ENCODE measurements at places on chromosomes 12 and 14.
A peak's percentile ranks its signal among the peaks of the same experiment; 100 is the strongest.

DNA sequence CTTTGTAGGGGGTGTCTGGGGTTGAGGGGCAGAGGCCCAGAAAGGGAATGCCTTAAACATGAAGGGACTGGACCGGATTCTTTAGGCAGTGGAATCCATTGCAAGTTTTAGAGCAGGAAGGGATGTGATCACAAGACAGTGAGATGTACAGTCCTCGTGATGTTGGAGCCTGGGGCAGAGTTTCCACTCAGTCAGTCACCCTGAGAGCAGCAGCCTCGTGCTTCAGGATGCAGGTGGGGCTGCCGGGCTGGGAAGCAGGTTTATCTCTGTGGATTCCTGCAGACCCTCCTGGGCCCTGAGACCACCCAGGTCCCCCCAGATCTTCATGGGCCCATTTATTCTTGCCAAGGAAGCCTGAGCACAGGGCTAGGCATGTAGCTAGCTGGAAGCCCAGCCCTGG is 38.5 kb downstream of the RIN3 start:
- DNase-seq, result peak; percentile 76

GRCh38 chr12:41510470-41510869 is 322.4 kb downstream of the PDZRN4 start:
- DNase-seq, result peak; percentile 35

DNA sequence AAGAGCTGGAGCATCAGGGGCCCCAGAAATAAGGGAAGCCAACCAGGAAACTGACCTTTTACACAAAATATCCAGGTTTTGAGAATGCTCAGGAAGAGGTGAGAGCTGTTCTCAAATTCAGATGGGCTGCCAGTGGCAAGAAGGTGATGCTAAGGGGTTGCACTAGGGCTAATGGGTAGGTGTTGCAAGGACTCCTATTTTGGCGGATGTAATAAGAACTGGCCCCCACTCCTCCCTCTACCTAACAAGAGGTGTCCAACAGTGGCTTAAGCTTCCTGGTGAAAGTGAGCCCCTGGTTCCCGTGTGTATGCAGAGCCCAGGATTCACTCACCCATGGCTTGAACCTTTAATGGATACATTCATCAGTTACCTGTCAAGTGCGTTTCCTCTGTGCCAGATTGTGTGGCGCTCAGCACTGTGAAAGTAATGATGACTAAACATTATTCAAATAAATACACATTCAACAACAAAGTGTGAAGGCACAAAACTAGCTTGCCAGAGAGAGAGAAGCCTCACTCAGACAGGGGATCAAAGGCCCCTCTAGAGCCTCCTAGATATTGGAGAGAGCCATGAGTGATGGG is 705 bp upstream of the CHGA start:
- DNase-seq, result no peak

DNA sequence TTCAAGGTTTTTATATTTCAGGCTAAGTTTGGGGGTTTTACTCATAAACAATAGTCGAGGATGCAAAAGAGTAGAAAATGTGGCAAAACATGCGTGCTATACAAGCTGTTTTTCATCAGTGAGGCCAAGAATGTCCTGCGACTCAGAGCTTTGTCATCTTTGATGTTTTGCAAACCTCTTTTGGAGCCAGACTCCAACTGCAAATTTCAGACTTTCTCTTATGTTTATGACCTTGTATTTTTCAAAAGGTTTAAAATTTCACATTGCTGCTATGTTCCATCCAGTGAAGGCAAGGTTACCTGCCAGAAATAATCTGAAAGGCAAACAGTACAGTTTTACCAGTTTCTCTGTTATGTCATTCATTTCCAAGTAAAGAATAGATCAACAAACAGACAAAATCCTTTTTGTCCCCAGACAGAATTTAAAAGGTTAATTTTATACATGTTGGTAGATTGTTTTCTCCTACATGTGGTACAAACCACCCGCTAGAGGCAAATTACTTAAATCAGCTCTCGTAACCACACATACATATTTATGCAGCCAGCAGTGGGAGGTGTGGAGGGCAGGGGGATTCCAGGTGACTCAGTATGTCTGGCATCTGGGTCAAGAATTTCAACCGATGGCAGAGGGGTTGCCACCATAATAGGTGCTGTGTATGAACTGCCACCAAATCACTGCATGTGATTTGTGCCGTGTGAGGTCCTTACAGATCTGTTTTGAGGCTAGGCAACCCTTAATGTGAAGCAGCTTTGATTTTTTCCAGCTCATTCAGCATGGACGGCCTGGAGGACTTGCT is 119.8 kb upstream of the CPM start:
- peak; percentile 61 for DNase-seq

GRCh38 chr14:103782376-103782775 is 65.0 kb downstream of the PPP1R13B start:
- no peak for DNase-seq

DNA sequence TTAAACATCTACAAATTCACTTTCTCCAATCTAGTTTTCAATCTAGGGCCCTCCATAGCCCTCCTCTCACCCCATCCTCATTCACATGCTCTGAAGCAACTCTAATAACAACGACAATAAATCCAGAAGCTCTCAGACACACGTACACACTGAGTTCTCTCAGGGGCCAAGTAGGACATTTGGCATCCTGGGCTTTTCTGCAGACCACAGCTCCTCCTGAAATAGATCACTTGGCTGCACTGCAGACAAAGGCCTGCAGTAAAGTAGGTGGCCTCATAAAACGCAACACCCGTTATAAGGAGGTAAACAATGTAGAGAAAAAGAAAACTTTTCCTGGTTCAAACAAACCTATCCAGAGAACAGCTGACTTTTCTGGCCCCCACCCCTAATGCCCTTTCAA is 111.2 kb downstream of the TMTC1 start:
- no peak for DNase-seq

All from inflammatory macrophage treated with lipopolysaccharide for 1 hour (primary cell).